ENCODE measurements at places on chromosomes 3 and 15. TPM values are rescaled to one million over a fixed set of nuclear protein-coding genes. Genes with fewer than 3 reads are reported as not detected.

DNA sequence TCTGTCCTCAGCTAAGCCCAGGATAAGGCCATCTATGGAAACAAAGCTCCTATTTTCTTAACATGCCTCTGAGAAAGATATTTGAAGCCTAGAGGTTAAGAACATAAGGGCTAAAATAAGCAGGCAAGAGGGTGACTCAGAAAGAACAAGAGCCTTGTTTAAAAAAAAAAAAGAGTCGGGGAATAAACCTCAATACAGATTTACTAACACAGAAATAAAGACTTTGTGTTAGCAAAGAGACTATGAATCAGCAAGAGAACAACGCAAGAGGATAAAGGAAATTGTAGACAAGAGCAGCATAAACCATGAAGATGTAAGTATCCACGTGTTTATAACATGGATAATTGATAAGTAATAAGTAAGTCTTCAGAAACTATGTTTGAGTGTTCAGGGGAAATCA is 36.0 kb downstream of the RAB27A start:
- DNase-seq = no peak

DNA sequence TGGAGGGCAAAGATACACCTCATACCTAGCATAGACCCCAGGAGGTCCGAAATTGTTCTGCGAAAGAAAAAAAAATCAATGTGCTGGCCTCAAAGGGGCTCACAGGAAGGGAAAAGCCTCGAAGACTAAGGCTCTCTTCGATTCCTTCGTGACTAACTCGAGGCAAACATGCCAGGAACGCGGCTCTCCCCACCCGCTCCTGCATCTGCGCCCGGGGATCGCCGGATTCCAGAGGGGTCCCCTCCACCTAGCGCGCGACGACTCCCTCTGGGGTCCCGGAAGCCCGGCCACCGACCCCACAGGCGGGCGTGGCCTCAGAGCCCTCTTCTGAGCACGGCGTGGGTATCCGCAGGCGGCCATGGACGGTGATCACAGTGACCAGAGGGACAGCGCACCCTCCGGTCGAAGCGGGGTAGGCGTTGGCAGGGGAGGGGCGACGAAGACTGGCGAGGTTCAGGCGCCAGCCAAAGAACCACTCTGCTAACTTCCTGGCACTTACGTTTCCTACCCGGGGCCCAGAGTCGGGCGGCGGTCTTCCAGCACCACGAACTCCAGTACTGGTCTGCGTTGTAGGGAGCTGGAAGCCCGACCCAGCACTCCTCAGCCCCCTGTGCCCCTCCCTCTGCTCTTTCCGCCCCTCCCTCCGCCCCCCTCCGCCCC is 515 bp upstream of the EIF3J start:
- DNase-seq = peak; percentile 94

DNA sequence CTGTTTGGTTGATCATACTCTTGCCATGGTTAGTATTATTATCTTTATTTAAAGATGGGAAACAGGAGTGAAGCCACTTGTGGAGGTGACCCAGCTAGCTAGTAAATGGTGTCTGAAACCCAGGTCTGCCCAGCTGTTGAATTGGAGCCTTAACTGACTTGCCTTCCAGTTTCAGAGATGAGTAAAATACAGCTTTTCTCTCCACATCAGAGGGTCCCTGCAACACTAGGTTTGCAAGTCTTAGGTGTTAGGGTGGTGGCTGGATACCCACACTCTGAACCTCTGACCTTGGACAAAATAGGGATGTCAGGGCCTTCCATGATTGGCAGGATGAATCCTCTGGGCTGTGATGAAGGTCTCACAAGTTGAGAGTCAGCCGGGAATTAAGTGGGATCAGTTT is 4.1 kb downstream of the FLNB start:
- no peak for DNase-seq

DNA sequence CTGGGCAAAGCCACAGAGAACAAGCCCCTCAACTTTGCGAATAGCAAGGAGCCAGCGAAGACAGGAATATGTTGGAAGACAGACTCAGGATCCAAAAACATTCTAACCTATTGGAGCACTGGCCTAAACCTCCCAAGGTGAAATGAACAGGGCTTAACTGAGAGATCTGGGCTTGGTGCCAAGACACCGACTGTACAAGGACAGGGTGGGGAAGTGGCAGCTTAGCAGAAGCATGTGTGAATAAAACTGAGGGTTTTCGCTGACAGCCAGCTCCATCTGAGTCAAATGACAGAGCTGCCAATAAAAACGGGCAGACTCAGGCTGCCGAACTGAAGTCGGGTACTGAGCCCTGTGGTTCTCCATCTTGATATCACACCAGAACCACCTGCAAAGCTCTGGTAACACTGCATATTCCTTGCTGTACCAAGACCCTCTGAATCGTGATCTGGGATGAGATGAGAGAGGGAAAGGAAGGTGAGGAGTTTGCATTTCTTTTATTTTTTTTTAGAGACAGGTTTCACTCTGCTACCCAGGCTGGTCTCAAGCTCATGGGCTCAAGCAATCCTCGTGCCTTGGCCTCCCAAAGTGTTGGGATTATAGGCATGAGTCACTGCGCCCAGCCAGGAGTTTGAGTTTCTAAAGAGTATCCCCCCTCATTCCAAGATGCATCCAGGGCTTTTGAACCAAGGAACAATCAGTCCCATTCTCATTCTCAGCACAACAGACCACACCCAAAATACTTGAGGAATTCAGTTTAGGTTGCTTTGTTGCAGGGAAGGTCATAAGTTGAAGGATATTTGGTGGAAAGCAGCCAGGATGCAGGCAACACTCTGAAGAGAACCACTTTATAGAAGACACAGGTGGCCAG is 6.0 kb upstream of the PLCB2 start:
- no peak for DNase-seq

DNA sequence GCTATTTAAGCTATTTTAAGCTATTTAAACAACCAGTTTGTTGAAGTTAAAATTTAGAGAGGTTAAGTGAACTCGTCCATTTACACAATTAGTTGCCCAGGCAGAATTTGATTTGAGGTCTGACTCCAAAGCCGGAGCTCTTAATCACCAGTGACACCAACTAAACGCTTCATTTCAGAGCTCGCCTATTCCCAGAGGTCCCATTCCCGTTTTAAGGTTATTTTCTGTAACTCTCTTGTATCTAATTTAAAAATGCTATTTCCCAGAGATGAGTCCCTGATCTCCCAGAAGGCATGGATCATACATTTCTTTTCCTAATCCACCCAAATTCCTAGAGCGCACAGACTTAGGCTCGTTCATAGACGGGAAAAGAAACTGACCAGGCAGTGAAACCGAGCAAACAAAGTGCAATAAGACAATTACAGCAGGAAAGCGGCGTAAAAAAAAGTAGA is 904 bp upstream of the MCTP2 start:
- no peak for DNase-seq

DNA sequence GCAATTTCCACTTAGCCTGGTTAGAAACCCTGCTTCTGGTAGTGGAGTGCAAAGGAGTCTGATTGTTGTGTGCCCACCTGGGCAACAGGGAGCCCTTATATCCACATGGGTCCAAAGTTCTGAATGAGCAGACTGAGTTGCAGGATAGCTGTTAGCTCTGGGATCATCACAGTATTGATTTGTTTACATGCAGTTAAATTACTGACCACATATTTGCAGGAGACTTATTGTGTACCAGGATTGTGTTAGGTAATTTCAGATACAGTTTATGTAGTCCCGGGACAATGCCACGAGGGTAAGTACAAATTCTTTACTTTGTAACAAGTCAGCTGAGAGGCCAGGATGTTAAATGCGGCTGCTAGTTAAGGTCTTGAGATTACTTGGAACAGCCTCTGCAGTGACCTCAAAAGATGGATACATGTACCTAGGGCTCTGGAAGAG is 18.8 kb downstream of the ARHGEF26 start:
- DNase-seq = no peak

- DNase-seq = no peak
These were observed 32.1 kb upstream of the TNFAIP8L3 start for GRCh38 chr15:51126842-51127241.

OCA2 gene
- not detected for total RNA-seq

- no peak for DNase-seq
These were observed 2.9 kb upstream of the OCA2 start for GRCh38 chr15:28101983-28102441.

GRCh38 chr3:181851063-181851462 is 139.3 kb downstream of the SOX2 start:
- DNase-seq = no peak

DNA sequence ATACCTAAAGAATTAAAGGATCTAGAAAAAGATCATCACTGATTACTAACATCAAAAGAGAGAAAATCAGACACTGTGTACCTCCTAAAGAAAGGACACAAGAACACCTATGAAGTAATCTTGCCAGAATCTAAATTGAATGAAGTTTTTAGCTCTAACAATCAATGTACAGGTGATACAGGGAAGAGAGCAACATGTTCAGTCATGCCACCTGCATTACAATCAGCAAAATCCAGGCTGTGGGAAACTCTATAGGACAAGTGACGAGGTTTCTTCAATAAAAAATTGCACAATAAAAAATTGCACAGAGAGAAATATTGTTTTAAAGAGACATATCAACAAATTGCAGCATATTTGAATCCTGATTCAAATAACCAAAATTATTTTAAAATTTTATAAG is 93.3 kb downstream of the SEMA5B start:
- DNase-seq = no peak

GRCh38 chr15:69133862-69134519 is 26.4 kb upstream of the GLCE start:
- no peak for DNase-seq

- no peak for DNase-seq
These were observed 460.8 kb upstream of the CFAP20DC start for GRCh38 chr3:59510576-59510975.

MEGF11 gene
- not detected for total RNA-seq

GRCh38 chr15:84772467-84772866 is 24.1 kb downstream of the ZNF592 start:
- DNase-seq = no peak

GRCh38 chr3:171809861-171810628 is at the start of gene PLD1:
Gene PLD1 (minus strand): TSS chr3:171810483. CDS start chr3:171738051, 72,432 bp downstream.
- DNase-seq = peak; percentile 91

CEMIP gene
- 0.46 TPM for total RNA-seq

- DNase-seq = no peak
These were observed 21.4 kb upstream of the PPARG start for GRCh38 chr3:12267376-12268030.

DNA sequence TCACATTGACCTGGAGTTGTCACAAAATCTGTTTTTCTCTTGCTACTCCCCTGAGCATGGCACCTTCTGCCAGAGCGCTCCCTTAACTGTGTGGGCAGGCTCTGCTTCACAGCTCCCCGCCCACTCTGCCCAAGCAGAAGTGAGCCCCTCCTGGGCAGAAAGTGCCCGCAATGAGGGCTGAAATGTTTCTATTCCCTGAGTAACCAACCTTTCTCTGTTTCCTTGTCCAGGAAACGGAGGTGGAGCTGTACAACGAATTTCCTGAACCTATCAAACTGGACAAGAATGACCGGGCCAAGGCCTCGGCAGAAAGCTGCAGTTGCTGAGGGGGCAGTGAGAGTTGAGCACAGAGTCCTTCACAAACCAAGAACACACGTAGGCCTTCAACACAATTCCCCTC is 66.3 kb upstream of the ACAD9 start:
- DNase-seq = no peak

DNA sequence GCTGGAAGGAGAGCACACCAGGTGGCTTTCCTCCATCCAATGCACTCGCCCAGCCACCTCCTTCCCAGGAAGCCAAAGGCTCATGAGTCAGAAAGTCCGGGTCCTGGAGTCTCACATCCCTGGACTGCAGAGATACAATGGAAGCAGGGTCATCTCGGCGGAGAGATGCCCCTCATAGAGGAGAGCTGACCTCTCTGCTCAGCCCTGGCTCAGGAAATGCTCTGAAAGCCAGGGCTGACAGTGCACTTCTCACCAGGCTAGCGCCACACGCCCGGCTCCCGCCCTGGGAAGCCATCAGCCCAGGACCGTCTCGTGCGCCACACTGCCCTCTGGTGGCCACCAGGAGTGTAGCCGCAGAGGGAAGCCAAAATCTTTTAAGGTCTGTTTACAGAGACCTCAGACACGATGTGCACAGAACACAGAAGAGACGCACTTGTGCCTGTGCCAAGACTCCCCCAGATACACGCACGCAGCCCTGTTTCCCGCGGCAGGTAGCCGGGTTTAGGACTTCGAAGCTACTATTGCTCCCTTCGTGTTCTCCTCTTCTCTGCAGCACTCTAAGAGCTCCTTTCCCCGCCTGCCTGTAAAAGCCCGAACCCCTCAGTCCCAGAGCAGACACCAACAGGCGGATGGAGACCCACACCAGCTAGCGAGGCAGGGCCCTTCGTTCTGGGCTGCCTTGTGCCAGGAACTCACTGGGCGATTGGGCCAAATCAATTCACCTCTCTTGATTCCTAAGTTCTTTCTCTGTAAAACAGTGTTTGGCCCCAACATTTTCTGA is 9.7 kb downstream of the NTRK3 start:
- DNase-seq = peak; percentile 89

GTF2E1 gene
- total RNA-seq = 13.2 TPM

- peak; percentile 61 for DNase-seq
These were observed 31.9 kb downstream of the EHD4 start for GRCh38 chr15:41940441-41940857.

- DNase-seq = no peak
These were observed 51.0 kb upstream of the PLXND1 start for GRCh38 chr3:129657261-129658046.

VEPH1 gene
- total RNA-seq = 0.78 TPM

DNA sequence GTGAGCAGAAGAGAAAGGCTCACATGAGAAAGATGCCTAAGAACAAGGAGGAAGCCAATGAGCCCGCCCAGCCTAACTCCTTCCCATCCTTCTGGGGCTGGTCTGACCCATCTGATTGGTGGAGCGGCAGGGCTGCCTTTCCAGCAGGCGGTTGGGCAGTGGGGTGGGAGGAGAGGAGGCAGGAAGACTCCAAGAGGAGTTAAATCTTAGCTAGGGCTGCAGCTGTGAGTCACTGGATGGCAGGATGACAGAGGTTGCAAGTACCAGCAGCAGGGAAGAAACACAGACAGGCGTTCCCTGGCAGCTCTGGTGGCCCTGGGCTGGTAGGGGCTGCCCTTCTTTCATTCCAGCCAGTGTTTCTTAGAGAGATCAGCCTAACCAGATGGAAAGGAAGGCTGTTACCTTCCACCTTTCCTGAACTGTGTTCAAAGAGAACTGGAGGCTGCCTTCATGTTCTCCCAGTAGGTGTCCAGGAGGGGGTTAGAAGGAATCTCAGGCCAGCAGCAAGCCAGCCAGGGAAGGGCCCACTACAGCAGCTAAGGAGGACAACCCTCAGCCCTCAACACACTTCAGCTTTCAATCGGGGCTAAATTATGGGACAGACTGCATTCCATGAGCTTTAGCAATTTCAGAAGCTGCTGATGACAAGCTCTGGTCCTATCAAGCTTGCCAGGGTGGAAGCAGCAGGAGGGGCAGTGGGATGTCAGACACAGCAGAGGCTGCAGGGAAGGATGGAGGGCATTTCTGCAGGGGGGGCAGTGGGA is 50.3 kb downstream of the CHSY1 start:
- DNase-seq = peak; percentile 89

UQCC5 gene
- total RNA-seq = 52.9 TPM

DNA sequence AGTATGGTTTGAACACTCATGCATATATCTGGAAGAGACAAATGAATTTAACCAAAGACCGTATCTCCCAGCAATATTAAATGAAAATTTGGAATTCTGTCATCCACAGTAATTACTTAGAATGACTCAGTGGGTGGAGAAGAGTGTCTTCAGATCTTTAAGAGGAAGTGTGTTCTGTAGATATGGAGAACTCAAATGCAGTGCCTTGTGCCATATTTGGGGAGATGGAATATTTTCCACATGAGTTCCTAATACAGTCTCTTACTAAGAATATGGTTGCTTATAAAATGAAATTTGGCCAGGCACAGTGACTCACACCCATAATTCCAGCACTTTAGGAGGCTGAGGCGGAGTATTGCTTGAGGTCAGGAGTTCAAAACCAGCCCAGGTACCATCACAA is 40.5 kb downstream of the ANO10 start:
- DNase-seq = no peak

- DNase-seq = no peak
These were observed 170.4 kb downstream of the KLHL25 start for GRCh38 chr15:85624291-85624801.

SCN11A gene
- total RNA-seq = 0.05 TPM

Measured in cardiac septum (tissue), 1 donor.